Smooth muscle cell of the coronary artery (primary cell): ENCODE measurements at places on chromosomes 2 and 18. TPM values are rescaled to one million over a fixed set of nuclear protein-coding genes. Genes with fewer than 3 reads are reported as not detected.

Gene CCDC102B
- total RNA-seq = 7.6 and 16.9 TPM in 2 replicates

Gene ARHGEF33
- 0.15 and 0.59 TPM in 2 replicates for total RNA-seq

Gene DIPK1C
- not detected in 2 replicates for total RNA-seq

Gene SRD5A2
- not detected in 2 replicates for total RNA-seq

Gene DNAJC5G
- total RNA-seq = not detected in 2 replicates

Gene GLI2
- total RNA-seq = 1.1 and 6.1 TPM in 2 replicates

Gene KATNAL2
- total RNA-seq = 0.75 and 4.6 TPM in 2 replicates

Gene UBXN2A
- 5.0 and 9.8 TPM in 2 replicates for total RNA-seq

Gene CYP27C1
- total RNA-seq = 0.08 TPM in 1 of 2 replicates, not detected in the other

Gene DTNA
- 4.7 and 39.8 TPM in 2 replicates for total RNA-seq

Gene TUBA3E
- total RNA-seq = not detected in 2 replicates

Gene TNFRSF11A
- under 0.01 and 0.68 TPM in 2 replicates for total RNA-seq

Gene COBLL1
- total RNA-seq = 2.2 and 5.7 TPM in 2 replicates

Gene LRRC30
- not detected in 2 replicates for total RNA-seq

Gene WIPF1
- total RNA-seq = 6.1 and 7.2 TPM in 2 replicates

Gene HOXD12
- not detected in 2 replicates for total RNA-seq
